ENCODE measurements at places on chromosomes 7 and 10. TPM values are rescaled to one million over a fixed set of nuclear protein-coding genes. Genes with fewer than 3 reads are reported as not detected.

HKDC1 gene
- total RNA-seq, result not detected

ZNF467 gene
- total RNA-seq, result 2.1 TPM

HOXA10 gene
- 13.6 TPM for total RNA-seq

MUC12 gene
- total RNA-seq, result not detected

SLIT1 gene
- under 0.01 TPM for total RNA-seq
